ENCODE measurements at places on chromosomes 1 and 21. TPM values are rescaled to one million over a fixed set of nuclear protein-coding genes. Genes with fewer than 3 reads are reported as not detected.

- DNase-seq, result no peak
Measured at GRCh38 chr1:150650193-150650592, 20.8 kb upstream of the ENSA start.

LORICRIN gene
- total RNA-seq, result not detected

GRCh38 chr1:67668660-67669059, 16.3 kb upstream of the GADD45A start:
- DNase-seq, result no peak

DNA sequence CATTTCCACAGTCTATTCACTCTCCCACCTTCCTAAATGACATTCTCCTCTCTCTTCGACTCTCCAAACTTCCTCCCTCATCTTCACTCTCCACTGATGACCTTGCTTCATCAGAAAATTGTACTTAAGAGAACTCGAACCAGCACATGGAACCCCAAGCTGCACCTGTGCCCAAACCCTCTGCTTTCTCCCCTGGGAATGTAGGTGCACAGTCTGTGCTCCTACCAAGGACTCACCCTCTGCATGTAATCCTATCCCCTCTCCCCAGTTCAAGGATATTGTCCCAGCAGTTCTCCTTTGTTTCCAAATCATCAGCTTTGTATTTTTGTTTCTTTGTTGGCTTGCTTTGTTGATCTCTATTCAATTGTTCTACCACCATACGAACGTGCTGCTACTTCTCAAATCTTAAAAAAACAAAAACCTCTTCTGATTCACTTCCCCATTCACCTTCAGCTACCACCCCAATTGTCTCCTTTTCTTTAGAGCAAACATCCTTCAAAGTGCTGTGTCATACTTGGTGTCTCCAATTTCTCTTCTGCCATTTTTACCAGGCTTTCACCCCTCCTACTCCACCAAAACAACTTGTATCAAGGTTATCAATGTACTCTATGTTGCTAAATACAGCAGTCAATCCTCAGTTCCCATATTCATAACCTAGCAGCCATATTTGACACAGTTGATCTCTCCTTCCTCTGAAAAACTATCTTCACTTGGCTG, 26.8 kb downstream of the RAB3B start:
- no peak for DNase-seq

- DNase-seq, result peak; percentile 29
Measured at GRCh38 chr1:197675583-197676208, 99.6 kb downstream of the DENND1B start.

DNA sequence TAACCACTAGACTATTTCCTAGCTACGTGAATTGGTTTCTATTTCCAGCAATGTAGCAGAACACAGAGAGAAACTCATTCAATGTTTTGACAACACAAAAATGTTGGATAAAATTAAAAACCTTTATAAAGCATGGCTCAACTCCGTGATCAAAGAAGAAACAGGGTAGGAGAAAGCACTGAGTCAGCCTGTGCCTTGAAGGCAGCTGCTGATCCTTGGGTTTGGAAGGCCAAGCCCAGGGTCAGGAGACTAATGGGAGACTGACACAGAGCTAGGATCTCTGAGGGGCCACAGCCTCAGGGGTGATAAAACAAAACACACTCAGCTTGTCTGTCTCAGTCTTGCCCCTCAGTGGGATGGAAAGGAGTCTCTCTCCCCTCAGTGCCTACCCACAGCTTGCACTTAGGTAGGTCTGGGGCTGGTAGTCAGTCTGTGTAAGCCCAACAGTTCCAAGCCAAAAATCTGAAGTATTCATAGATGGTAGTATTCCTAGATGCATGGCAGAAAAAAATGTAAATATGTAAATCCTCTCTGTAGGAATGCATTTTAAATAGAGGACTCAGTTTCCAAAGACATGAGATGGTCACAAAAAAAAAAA, 53.3 kb downstream of the B3GALNT2 start:
- no peak for DNase-seq

FOXO6 gene
- total RNA-seq, result 1.2 TPM

Measured in upper lobe of left lung (tissue), 6 donors.